ENCODE measurements at places on chromosomes 4 and X.

DNA sequence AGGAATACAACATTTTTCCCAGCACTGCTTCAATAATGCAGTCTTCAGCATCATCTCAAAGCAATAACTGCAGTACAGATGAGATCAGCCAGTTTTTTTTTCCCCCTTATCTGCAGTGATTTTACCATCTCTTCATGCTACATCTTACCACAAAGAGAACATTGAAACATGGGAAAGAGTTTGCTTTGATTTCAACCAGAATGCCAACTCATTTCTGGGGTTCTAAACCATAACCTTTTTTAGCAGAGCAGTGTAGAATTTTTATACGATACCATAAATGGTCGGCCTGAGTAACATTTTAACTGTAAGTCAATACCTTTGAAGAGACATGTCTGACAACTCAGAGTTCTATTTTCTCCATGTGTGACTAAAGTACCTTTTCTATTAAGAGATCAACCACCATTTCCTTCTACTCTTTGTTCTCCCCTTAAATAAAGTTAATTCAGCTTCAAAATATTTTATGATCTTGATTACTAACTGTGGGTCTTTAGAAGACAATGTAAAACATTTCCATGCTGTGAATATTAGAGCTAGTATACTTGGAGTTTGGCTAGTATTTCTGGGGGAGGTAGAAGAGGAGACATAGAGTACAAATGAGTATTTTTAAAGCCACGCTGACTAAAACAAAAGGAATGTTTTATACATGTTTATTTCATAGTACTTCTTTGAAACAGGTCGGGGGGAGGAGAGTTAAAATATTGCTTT, 69.1 kb downstream of the TET2 start:
- no peak for DNase-seq

DNA sequence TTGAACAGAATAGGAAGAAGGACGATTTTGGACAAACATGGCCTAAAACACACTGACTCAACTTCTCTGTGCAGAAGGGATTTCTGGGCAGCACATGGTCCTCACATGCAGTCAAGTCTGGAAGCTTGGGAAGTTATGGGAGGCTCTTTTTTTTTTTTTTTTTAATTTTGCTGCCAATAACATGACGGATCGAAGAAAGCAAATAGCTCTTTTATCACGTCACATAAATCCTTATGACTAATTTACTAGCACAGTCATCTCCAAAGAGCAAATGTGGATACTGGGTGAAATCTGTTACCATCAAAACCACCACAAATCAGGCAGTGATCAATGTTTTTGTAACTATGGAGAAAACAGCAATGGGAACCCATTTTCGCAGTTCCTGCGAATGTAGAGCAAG, 193.3 kb upstream of the FAM9B start:
- no peak for DNase-seq

GRCh38 chrX:10856797-10857196, 236.4 kb upstream of the MID1 start:
- DNase-seq: no peak

GRCh38 chr4:78627046-78627965, 75.7 kb downstream of the ANXA3 start:
- no peak for DNase-seq

DNA sequence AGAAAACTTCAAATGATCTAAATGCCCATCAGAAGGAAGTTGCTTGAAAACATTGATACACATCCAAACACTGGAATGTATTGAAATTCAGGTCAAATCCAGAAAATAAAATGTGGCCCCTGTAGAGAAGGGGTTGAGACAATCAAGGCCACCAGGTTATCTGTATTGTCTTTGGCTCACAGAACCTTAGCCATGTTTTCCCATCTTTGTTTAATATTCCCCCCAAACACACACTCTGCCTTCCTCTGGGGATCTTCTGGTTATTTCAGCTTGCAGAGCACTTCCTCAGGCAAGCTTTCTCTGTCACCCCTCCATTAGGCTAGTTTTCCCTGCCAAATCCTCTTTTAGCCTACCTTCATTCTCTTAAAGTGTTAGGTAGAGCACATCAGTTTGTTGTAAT, 30.5 kb downstream of the PAGE2 start:
- DNase-seq: no peak

DNA sequence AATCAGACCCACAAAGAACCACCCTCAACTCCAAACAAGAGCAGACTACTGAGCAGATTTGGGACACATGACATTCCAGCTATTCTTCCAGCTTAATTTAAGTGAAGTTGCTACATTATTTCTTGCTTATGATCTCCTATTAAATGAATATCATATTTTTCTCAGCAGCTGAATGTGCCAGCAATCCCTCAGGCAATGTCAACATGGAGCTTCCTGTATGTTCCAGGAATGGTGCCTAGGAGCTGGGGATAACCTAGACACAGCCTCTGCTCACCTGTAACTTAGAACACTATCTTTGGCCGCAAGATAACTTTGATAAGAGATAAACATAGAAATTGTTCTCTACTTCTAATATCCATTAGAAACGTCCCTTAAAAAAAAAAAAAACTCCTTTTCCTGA, 274.4 kb upstream of the RASGEF1B start:
- DNase-seq: no peak

GRCh38 chr4:157372567-157372966, 152.0 kb downstream of the GRIA2 start:
- DNase-seq: no peak

DNA sequence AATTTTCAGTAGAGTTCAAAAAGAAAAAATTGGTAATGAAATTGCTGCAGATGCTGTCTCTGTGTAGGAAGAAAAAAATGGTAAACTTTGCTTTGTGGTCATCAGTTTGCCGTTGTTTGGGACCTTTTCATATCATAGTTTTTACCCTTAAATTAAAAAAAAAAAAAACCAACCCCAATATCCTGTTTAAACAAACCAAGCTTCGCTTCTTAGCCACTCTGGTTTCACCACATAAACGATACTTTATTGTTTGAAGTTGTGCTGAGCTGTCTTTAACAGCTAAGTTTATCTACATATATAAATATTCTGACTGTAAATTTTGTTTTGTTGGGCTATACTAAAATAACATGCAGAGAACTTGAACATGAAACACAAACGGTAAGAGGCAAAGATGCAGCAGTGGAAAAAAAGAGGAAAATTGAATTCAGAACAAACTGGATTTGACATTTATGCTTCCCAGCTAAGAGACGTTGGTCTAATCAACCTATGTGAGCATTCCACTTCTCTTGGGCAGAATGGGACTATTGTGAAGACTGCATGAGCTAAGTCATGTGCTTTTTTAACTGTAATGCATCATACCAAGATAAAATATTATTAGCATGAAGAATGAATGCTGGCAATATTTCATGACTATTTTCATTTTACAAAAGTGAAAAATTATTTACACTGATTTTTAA, 15.7 kb upstream of the H2AZ1 start:
- peak; percentile 27 for DNase-seq

DNA sequence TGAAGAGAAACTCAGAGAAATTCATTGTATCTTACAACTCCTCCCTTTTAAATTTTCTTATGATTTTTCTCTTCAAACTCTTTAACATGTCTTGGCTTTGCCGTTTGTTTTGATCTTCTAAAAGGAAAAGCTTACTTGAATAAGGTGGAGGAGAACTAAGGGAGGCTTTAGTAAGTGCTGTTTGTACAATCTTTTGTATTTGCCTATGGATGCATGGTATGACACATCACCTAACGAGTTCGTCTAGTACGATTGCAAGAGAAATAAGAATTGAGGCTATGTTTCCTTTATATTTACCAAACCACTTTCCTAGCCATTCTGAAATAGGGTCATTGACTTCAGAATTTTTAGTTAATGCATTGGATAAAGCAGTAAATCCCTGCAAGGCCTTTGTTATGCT, 8.4 kb upstream of the BST1 start:
- DNase-seq: no peak
